ENCODE measurements at places on chromosomes 12 and 14. TPM values are rescaled to one million over a fixed set of nuclear protein-coding genes. Genes with fewer than 3 reads are reported as not detected.

Gene APOF
- total RNA-seq: not detected

Gene FAM186B
- not detected for total RNA-seq

Gene SENP1
- 25.1 TPM for total RNA-seq

Gene LALBA
- total RNA-seq: not detected

Gene ABHD4
- 10.1 TPM for total RNA-seq

GRCh38 chr14:75449696-75450095 is 21.9 kb downstream of the JDP2 start:
- no peak for DNase-seq
- H3K4me1 ChIP-seq: no peaks in the 10 kb centered on the region
- H3K36me3 ChIP-seq: no peaks in the 10 kb centered on the region
- no peak overlapping the region for H3K4me3 ChIP-seq
- H3K27me3 ChIP-seq: peaks cover 2% of the 10 kb centered on the region

DNA sequence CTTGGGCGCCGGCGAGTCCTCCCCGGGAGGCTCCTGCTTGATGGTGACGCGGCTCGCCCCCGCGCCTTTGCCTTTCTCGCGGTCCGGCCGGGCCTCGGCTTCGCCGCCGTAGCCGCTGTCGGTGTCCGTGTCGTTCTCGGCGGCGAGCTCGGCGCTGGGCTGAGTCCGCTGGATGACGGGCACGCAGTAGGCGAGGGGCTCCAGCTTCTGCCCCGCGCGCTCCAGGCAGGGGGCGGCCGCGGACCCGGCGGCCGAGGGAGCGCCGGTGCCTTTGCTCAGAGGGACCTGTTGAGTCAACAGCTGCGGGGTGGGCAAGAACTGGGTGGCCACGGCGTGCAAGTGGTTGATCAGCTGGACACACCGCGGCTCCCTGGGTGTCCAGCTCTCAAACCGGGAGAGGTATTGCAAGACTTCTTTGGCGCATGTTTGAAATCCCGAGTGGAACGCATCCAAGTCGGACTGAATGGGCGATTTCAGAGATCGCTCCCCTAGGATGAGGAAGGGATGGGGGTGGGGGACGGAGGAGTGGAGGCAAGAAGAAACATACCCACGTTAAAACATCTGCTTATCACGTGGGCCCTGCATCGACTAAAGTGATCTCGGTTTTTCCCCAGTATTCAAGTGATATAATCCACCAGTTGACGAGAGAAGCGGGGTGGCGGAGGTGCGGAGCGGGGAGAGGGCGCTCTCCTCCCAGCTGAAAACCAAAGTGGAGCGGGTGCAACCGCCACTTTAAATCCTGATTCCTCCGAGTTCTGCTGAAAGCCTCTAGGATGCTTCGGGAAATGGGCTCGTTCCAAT is 2.0 kb downstream of the BHLHE41 start:
- no peak overlapping the region for H3K27ac ChIP-seq
- peak overlapping the region; percentile 32 for H3K4me3 ChIP-seq
- H3K27me3 ChIP-seq: peaks cover 60% of the 10 kb centered on the region
- peak; percentile 25 for DNase-seq
- peaks cover 47% of the 10 kb centered on the region for H3K4me1 ChIP-seq
- no peaks in the 10 kb centered on the region for H3K36me3 ChIP-seq

DNA sequence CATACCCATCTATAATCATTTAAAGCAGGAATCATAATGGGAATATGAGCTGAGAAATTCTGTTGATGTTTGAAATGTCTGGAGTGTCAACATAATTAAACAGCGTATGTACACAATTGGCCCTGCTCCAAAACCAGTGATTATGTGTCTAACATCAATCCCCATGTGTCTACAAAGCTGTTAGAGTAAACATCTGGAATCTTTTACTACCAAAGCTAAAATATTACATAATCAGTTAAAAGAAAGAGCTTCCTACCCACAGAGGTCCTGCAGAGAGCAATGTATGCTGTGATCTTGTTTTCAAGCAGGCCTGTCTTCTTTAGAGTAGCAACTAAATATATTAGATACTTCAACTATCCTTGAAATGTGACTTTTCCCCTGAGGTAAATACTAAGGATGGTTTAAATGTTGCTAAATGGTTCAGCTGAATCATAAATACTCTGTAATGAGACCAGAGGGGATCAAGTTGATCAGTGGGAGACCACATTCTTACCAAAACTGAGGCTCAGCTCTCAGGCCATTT is 74.3 kb downstream of the RASSF8 start:
- H3K4me1 ChIP-seq: no peaks in the 10 kb centered on the region
- no peak for DNase-seq
- H3K27me3 ChIP-seq: no peaks in the 10 kb centered on the region
- no peak overlapping the region for H3K27ac ChIP-seq
- no peaks in the 10 kb centered on the region for H3K36me3 ChIP-seq
- no peak overlapping the region for H3K4me3 ChIP-seq

- no peaks in the 10 kb centered on the region for H3K36me3 ChIP-seq
- H3K4me1 ChIP-seq: no peaks in the 10 kb centered on the region
- no peak overlapping the region for H3K4me3 ChIP-seq
- H3K27me3 ChIP-seq: peaks cover 4% of the 10 kb centered on the region
- DNase-seq: no peak
Observed at GRCh38 chr12:15146585-15146984, 74.6 kb downstream of the RERG start.

DNA sequence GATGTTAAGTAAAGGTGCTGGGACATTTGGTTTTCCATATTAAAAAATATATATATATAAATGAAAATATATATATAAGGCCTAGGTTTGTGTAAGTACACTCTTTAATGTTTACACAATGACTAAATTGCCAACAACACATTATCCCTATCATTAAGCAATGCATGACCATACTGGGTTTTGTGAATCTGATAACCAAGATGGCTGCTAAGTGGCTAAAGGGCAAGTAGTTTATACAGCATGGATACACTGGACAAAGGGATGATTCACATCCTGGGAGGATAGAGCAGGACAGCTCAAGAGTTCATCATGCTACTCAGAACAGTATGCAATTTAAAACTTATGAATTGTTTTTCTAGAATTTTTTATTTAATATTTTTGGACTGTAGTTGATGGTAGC is 89.3 kb downstream of the FIGNL2 start:
- peaks cover 2% of the 10 kb centered on the region for H3K27me3 ChIP-seq
- no peaks in the 10 kb centered on the region for H3K4me1 ChIP-seq
- no peak for DNase-seq
- H3K4me3 ChIP-seq: no peak overlapping the region
- no peak overlapping the region for H3K27ac ChIP-seq

DNA sequence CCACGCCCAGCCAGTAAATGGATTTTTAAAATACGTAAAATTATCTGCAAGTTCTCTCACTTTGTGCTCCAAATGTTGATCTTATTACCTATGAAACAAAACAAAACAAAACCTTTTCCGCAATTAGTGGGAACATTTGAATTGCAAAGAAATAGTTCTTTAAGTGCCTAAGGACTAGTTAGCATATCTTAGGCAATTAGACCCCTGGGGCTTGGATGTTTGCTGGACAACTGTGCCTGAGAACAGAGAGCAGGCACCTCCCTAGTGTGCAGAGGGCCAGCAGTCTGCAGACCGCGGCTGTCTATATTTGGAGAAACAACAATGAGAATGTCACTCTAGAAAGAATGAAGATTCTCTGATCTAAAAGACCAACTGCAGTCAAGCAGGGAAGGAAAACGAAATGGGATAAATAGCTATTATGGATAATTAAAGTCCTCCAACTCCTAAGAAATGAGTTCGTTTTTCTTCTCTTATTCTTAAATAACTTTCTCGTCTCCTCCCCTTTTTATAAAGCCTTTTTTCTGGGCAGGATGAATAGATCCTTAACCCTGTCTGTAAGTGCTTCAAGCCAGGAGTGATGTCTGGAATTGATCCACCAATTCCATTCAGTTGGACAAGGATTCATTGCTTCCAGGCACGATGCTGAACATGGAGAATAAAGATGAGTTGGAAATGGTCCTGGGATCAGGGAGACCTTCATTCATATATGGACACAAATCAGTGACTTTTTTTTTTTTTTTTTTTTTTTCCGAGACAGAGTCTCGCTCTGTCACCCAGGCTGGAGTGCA is 16.2 kb downstream of the SLC17A8 start:
- no peaks in the 10 kb centered on the region for H3K4me1 ChIP-seq
- DNase-seq: no peak
- H3K27me3 ChIP-seq: peaks cover 2% of the 10 kb centered on the region
- H3K27ac ChIP-seq: no peak overlapping the region

DNA sequence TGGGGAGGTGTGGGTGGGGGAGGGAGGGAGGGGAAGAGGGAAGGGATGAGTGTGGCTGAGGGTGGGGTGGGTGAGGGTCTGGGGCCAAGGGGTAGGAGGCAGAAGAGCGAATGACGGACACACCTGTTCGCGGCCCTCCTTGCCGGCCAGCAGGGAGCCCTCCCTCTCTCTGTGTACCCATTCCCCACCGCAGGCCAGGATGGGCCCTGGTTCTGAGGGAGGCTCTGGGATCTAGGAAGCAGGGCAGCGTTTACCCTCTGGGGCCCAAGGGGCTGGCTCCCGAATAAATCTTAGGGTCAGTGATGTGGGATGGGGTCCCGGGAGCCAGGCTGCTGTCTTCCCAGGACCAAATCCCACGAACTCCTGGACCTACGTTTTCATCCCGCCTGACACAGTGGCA is 46.0 kb upstream of the ESRRB start:
- DNase-seq: no peak
- H3K4me1 ChIP-seq: no peaks in the 10 kb centered on the region
- no peak overlapping the region for H3K27ac ChIP-seq
- H3K4me3 ChIP-seq: no peak overlapping the region
- peaks cover 13% of the 10 kb centered on the region for H3K27me3 ChIP-seq
- no peaks in the 10 kb centered on the region for H3K36me3 ChIP-seq

DNA sequence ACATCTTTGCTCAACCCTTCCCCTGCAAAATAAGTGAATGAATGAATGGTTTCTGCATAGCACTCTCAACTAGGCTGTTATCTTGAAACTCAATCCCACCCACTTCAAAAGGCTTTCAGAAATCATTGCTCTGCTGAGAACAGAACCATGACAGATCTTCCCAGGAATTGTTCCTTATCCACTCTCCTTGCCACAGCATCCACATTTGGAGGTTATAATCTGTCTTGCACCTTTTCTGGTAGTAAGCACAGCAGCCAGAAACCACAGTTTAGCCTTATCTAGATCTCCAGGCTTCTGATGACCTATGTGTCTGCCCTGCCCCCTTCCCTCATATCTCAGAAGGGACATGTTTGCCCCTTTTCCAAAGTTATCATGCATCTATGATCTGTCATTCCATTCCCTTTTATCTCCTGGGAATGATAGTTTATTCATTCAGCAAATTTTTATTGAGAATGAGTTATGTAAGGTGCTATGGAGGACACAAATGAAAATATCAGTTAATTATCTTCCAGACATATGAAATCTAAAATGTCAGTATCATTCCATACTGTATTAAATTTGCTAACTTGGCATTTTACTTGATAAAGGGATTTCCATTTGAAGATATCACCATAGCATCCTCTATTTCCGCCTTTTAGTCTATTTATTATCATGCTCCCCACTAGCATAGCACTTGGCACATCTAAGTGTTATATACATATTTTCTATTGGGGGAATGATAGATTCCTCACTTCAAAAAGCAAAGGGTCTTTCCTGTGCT is 21.4 kb downstream of the LGR5 start:
- DNase-seq: no peak
- H3K27ac ChIP-seq: no peak overlapping the region
- H3K4me3 ChIP-seq: no peak overlapping the region
- H3K27me3 ChIP-seq: peaks cover 2% of the 10 kb centered on the region
- H3K36me3 ChIP-seq: no peaks in the 10 kb centered on the region

DNA sequence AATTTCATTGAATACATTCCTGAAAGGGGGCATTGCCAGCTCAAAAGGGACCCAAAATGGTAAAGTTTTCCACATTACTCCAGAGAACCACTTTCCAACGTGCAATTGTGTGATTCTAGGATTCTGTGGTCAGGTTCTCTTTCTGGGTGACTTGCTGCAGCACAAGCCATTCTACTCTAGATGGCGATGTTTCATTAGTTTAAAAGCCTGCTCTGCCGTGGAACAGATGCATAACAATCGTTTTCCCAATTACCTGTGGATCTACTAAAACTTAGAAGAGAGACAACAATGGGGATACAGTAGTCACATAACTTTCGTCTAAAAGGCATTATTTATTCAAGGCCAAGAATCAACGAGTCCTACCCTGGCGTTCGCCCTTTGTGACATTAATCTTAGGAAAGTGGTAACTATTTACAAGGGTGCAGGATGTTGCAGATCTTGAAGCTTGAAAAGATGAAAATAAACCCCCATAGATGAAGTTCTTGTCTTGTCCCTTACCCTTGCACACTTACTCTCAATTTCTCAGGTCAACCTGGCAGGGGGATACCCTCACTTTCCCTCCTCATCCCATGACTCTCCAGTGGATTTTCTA is 400.9 kb downstream of the SNAPC1 start:
- no peak overlapping the region for H3K27ac ChIP-seq
- H3K4me1 ChIP-seq: no peaks in the 10 kb centered on the region
- no peak overlapping the region for H3K4me3 ChIP-seq
- H3K36me3 ChIP-seq: no peaks in the 10 kb centered on the region
- DNase-seq: no peak
- peaks cover 3% of the 10 kb centered on the region for H3K27me3 ChIP-seq

DNA sequence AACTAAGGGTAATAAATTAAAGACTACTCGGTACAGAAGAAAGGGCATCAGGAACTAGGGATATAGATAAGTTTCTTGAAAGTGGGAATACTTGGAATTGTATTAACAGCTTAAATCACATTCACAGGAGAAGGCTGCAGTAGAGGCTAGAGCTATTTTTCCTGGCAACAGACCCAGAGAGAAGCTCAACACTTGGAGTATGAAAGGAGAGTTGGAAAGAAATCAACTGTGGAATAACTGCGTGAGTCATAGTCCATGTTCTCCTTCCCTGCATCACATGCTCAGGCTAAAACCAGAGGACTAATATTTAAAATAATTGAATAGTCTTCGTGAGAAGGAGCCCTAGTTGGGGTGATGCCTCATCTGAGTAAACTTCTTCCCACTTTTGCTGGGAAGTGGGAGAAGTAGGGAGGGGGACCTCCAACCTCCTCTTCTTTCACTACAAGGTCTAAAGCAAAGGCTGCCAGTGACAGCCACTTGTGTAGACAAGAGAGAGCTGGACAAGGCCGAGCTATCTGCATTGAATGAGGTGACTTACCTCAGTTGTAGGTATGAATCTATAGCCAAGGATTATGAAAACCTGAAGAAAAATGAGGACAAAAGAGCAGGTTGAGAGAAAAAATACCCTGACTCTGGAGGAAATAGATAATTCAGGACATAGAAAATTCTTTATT is 32.7 kb downstream of the DYRK2 start:
- no peaks in the 10 kb centered on the region for H3K36me3 ChIP-seq
- no peak overlapping the region for H3K4me3 ChIP-seq
- DNase-seq: no peak
- no peaks in the 10 kb centered on the region for H3K4me1 ChIP-seq
- H3K27ac ChIP-seq: no peak overlapping the region

- H3K4me1 ChIP-seq: no peaks in the 10 kb centered on the region
- no peak overlapping the region for H3K4me3 ChIP-seq
- no peaks in the 10 kb centered on the region for H3K36me3 ChIP-seq
Observed at GRCh38 chr12:10395390-10395998, 5.7 kb upstream of the KLRK1 start.

DNA sequence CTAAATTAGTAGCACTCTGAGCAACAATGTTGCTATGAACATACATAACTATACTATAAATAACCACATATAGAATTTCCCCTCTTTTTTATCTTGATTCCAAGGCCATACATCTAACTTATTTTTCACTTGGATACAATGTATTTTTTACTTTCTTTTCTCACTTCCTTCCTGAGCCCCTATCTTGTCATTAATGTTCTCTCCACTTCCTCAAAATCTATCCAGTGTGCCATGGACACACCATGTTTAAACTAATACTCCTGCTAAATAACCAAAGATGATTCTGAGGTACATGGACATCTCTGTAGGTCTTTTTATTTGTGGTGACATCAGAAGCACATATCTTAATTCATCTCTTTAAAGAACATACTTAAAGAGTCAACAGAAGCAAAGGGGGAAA is 251.2 kb downstream of the C12orf42 start:
- DNase-seq: no peak
- no peaks in the 10 kb centered on the region for H3K27me3 ChIP-seq
- no peaks in the 10 kb centered on the region for H3K36me3 ChIP-seq

Measured in CD4-positive, CD25-positive, alpha-beta regulatory T cell (primary cell).